NCI-H1436 treated with DMSO at 0.1 percent for 48 hours (cell line): ENCODE measurements at places on chromosomes 2 and 18.

DNA sequence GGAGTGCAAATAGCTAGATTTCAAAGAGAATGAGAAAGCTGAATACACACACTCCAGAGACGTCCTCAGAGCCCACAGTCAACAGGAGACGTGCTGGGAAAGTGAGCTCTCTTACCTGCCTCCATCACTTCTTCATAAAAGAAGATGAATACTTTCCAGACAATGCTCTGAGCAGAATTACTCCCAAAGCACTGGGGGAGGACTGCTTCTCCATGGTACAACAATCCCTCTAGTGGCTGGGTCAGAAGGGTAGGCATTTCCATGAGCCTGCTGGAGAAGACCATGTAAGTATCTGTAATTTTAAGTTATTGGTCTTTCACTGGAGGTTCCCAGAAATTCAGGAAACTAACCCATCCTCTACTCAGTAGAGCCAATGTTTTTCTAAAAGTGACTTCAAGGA is 190.3 kb downstream of the RBM43 start:
- no peak for DNase-seq

DNA sequence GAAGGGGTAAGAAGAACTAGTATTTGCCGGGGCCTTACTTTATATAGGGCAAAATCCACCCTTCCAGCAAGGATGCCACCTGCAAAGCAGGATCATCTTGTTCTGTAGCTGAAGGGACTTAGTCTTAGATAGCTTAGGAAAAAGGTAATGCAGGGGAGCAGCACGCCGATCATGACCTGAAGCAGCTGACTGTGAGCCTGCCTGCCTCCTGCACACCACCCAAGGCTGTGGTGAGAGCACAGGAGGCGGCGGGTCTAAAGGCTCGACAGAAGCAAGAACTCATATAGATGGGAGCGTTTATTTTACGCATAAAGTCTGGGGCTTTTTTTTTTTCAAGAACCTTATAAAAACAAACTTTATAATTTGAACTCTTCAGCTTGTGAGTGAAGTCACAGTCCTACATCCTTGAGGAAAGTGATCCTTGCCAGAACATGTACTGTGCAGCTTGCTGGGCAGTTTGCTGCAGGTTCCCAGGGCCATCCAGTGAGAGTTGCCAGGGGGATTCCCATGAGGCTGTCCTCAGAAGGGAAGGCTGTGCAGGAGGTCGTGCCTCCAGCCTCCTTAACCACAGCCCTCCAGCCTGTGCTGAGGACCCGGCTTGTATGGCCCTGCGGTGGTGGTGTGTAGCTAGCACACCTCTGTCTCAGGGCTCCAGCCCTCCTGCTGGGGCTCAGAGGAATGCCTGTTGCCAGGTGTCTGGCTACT is 92.1 kb downstream of the RNF144A start:
- no peak for DNase-seq

GRCh38 chr2:26649322-26649721 is 8.2 kb upstream of the CIB4 start:
- DNase-seq: no peak

DNA sequence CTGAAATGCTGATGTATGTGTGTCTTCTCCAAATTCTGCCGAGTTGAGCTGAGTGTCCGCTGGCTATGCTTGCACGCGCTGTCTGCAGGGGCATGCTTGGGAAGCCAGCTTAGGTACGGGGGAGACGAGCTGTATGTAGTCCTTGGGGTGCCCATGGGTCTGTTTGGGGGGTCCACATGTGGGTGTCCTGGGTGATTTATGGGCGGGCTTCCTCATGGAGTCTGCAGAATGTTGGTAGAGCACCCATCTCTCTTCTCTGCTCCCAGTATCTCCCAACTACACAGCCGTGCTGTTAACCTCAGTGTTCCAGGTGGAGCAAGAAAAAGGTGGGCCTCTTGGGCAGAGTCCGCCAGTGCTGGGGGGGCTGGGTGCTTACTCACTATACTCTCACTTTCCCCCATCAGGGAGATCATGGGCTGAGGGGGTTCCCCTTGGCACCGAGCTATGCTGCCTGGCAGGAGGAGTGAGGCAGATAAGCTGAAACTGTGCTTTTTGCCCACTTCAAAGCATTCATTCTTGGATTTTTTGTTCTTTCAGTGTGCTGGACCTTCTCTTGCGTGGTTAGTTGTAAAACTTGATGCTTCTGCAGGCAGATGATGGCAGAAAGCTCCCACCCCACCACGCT is 128.2 kb upstream of the ALKAL2 start:
- DNase-seq: no peak

- peak; percentile 83 for DNase-seq
These were observed at the start of gene ACP1 for GRCh38 chr2:264493-265468. TSS of gene ACP1 (plus strand) at chr2:264947. CDS start at chr2:264965, 18 bp downstream.

DNA sequence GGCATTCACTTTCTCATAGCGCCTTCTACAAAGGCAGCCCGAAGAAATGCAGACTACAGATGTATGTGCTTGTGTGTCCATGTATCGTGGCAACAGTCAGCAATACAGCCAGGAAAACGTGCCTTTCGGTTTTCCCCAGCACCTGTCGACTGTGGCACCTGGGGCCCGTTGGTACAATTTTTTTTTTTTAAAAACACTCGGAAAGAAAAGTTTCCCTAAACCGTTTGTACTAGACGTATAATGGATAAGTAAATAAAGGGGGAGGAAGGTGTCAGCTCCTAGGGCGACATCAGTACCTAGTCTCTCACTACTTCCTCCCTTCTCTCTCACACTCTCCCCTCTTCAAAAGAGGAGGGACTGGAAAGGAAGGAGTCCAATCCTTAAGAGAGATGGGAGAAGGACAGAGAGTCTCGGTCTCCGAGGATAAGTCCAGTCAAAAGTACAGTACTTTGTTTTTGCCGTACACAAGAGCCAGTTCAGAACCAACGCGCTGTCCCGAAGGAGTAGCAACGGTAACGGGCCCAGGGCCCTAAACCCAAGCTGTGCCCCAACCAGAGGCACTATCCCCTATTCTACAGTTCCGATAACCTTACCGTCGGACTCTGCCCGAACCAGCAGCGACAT is 759 bp downstream of the PPP4R3B start:
- DNase-seq: no peak

- DNase-seq: no peak
These were observed 55.3 kb upstream of the LAPTM4A start for GRCh38 chr2:20106746-20107145.

DNA sequence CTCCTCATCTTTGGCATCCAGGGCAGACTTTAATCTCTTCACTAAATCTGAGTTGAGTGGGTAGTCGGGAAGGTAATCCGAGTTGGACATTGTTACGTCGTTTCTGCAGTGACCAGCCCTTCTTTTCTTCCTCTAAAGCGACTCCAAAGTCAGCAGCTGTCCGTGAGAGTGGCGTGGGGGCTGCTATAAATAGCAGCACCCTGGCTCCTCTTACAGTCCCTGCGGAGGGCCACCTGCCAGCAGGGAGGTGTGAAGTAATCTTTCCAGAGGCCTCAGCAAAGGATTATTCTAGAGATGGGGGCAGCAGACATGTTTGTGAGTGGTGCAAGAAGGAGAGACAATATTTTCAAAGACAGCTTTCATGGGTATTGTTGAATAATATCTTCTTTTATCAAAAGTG is at the start of gene ASB18:
Gene ASB18 (minus strand): TSS at position 151 of the 400 bp plus-strand sequence. CDS start 61 bp downstream, at position 90.
- no peak for DNase-seq

GRCh38 chr2:233356546-233357308 is 2.4 kb downstream of the DGKD start:
- DNase-seq: no peak

- DNase-seq: no peak
These were observed 37.7 kb upstream of the CTDP1 start for GRCh38 chr18:79641722-79642497.
